ENCODE measurements at places on chromosomes 6 and 20.

DNA sequence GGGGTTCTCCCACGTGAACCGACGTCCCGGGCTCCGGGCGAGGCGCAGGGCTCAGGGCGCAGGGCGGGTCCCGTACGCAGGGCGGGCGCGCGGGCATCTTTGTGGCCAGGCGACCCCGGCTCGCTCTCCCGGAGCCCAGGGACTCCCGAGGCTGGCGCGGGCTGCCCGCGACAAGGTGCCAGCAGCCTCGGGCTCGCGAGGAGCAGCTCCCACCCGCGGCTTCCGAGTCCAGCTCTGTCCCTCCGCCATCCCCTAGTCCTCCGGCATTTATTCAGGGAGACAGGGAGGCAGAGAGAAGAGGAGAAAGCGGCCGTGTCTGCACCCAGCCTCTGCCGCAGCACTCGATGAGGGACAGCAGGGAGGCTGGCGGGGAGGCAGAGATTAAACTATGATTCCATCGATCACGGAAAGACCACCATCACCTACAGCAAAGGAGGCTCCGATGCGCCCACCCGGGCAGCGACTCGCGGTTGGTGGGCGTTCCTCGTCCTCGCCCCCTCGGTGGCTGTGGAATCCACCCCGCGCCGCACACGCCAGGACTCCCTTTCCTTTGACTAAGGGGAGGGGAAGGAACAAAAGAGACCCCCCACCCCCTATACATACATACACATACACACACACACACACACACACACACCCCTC, 1.1 kb downstream of the RGS17 start:
- no peak for DNase-seq

- DNase-seq, result no peak
Measured at GRCh38 chr6:6758915-6759654, 170.6 kb downstream of the LY86 start.

GRCh38 chr6:74249658-74250057, 553.7 kb downstream of the CD109 start:
- no peak for DNase-seq

GRCh38 chr6:108798670-108799353, 49.4 kb upstream of the ARMC2 start:
- no peak for DNase-seq

DNA sequence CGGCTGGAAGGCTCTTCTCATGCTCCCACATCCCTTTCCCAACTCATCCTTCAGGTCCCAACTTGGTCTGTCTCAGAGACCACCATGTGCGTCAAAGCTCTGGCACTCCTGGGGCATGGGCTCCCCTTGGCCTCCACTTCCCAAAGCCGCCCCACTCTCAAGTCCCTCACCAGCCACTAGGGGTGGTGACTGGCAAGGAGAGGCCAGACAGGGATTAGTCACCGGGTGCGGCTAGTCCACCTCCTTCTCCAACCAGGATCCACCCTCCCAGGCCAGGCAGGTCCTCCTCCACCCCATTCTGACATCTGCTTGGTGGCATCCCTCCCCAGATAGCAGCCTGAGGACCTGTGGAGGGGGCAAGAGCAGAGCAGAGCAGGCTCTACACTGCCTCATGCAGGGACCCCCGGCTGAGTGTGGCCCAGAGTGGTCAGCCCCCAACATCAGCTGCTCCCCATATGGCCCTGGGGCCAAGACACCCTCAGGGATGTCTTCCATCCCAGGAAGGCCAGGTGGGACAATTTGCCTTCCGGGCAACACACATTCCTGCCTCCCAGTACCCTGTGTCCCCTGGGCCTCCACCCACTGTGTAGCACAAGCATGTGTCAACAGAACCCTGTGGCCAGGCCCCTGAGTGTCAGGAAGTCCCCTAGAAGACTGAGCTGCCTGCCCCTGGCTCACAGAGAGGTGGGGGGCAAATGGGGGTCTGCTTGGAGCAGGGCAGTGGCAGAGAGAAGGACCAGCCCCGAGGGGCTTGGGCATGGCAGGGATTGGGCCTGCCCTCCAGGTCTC, 29.2 kb downstream of the YTHDF1 start:
- DNase-seq, result no peak

- DNase-seq, result no peak
Measured at GRCh38 chr6:52016915-52017748, 70.3 kb downstream of the PKHD1 start.

GRCh38 chr6:18380158-18380836, 6.9 kb upstream of the RNF144B start:
- no peak for DNase-seq

- DNase-seq, result no peak
Measured at GRCh38 chr6:1324936-1325335, 13.0 kb downstream of the FOXQ1 start.

- no peak for DNase-seq
Measured at GRCh38 chr6:5997420-5997987, 9.2 kb downstream of the NRN1 start.

- no peak for DNase-seq
Measured at GRCh38 chr20:4457566-4458543, 263.9 kb upstream of the PRND start.

- DNase-seq, result no peak
Measured at GRCh38 chr6:72894091-72894490, 272.2 kb downstream of the KCNQ5 start.

- DNase-seq, result no peak
Measured at GRCh38 chr6:112846681-112847080, 499.6 kb downstream of the RFPL4B start.

DNA sequence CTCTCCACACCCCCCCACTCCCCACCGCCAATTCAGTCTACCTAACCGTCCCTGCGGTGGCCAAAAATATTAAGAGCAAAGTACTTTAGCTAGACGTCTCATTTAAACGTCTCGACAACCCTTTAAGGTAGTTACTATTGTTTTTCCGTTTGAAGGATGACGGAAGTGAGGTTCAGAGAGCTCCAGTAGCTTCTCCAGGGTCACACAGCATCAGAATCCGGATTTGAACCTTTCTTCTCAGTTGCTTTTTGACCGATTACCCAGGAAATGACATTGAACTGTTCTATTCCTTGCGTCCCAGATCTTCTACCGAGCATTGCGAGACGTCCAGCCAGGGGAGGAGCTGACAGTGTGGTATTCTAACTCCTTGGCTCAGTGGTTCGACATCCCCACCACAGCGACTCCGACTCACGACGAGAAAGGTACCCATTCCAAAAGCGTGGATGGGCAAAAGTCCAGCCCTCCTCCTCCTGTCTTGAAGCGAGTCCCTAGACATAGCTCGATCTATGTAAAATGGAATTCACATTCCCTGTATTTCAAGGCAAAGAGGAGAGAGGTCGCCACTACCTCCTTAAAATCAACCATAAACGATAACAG, 2.4 kb downstream of the PRDM13 start:
- DNase-seq, result no peak

- DNase-seq, result no peak
Measured at GRCh38 chr20:58646703-58647102, 4.4 kb upstream of the STX16 start.

DNA sequence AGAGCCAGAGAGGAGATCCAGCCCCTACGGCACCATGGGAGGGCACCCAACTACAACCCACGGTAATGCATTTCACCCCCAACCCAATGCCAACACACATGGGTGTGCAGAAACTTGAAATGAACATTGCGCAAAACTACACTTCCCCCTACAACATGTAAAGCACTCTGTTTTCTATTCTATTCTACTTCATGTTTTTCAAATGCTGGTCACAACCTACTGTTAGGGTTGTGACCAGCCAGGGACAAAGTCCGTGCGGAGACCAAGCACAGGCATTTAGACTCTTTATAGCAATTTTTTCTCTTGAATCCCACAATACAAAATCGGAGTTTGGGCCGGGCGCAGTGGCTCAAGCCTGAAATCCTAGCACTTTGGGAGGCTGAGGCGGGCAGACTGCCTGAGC, 90.6 kb downstream of the MRPL14 start:
- no peak for DNase-seq

DNA sequence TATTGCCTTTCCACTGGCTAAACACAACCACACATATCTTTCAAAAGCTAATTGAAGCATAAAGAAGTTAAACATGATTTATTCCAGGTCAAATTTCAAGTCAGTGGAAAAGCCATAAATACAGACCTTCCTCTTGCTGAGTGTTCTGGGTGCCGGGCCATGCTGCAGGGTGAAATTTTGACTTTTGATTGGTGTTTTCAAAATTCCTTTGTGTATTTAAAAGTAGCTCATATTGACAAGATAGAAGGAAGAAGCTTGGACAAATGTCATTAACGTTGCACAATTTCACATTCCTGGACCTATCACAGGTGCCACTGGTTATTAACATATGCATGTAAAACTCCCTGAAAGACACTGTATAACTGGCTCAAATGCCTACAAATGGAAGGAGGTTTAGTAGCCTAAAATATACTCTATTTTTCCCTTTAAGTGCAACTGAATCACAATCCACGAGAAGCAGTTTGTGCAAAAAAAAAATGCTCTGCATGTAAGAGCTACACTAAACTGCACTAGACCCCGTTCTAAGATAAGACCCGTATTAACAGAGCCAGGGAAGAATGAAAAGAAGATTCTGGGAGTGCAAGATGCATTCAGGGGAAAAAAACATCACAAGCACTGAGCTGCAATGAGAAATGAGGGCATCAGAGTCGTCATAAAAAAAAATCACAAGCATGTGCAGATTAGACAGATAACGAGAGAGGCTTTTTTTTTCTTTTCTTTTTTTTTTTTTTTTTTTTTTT, 30.4 kb downstream of the ATXN1 start:
- DNase-seq, result no peak

Measured in NCI-H1930 (cell line).